ENCODE measurements at places on chromosomes 4 and X.
A peak's percentile ranks its signal among the peaks of the same experiment; 100 is the strongest.

DNA sequence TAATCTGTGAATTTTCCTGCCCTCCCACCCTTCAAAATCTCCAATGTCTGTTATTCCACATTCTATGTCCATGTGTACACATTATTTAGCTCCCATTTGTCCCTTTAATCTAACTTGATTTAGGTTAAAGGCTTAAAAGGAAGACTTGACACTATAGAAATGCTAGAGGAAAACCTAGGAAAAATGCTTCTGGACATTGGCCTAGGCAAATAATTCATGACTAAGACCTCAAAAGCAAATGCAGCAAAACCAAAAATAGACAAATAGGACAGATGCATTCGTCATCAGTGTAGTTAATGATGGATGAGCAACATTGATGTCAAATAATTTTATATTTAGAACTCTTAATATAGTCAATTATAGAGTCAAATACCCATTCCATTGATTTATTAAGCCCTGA, 36.9 kb downstream of the INTU start:
- no peak for DNase-seq

DNA sequence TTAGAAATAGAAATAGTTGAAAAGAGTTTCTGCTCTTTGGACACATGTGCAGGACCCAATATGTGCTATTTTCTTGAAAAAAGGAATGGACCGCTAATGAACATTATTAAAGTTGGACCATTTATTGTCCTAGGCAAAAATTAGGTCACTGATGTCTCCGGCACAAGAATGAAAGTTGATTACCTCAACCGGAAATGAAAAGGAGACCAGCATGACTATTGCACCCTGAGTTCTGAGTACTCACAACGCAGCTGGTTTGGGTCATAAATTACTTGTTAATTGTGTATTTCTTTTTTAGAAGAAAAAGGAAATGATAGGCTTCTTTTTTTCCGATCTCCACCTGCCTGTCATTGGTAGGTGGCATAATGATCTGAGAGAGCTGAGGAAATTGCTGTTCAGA, 232.7 kb downstream of the ARHGAP24 start:
- DNase-seq, result no peak

- DNase-seq, result no peak
Measured at GRCh38 chr4:185903205-185903604, 91.2 kb upstream of the SORBS2 start.

GRCh38 chrX:134801267-134801666, 143.0 kb upstream of the PLAC1 start:
- no peak for DNase-seq

- DNase-seq, result no peak
Measured at GRCh38 chrX:3522101-3522650, 175.7 kb upstream of the MXRA5 start.

DNA sequence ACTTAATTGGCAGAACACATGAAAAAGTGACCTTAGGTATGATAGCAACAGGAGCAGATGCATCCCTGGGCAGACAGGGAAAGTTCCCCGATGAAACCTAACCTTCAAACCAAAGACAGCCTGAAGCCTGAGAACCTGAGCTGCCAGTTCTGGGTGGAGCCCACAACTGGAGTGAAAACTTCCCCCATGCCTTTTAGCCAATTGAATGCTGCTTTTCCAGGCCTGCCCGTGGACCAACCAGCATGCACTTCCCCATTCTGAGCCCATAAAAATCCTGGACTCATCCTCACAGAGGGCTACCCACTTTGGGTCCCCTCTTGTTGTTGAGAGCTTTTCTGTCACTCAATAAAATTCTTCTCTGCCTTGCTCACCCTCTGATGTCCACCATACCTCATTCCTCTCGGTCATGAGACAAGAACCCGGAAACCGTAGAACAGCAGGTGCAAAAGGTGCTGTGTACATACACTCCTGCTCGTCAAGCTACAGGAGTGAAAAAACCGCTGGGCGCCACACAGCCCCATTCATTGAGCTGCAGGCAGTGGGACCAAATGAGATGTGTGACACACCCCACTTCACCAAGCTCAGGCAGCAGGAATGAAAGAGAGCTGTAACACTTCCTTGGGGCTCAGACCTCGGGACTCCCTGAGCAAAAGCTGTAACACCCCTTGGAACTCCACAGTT, 13.9 kb upstream of the SLC7A11 start:
- DNase-seq, result no peak

- DNase-seq, result no peak
Measured at GRCh38 chr4:184331268-184331995, 113.8 kb upstream of the ENPP6 start.

GRCh38 chrX:97416461-97416860, 532.8 kb downstream of the RPA4 start:
- DNase-seq, result no peak

DNA sequence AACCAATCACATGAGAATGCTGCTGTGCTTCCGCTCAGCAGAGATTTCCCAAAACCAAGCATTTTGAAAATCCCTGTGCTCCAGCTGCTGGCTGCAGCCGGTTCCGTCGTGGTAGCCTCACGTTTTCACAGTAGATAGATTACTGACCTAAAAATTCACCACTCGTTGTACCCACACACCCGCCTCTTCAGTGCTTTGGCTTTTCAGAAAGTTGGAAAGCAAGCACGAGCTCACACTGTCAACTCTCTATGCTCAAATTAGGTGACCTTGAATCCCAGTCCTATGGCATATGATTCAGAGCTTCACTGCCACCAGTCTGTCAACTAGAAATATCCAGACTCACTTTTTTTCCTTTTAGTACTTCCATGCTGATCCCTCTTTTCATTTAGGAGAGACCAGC, 168.9 kb downstream of the DCTD start:
- DNase-seq, result no peak

GRCh38 chrX:5163663-5164062, 1065.0 kb downstream of the NLGN4X start:
- no peak for DNase-seq

DNA sequence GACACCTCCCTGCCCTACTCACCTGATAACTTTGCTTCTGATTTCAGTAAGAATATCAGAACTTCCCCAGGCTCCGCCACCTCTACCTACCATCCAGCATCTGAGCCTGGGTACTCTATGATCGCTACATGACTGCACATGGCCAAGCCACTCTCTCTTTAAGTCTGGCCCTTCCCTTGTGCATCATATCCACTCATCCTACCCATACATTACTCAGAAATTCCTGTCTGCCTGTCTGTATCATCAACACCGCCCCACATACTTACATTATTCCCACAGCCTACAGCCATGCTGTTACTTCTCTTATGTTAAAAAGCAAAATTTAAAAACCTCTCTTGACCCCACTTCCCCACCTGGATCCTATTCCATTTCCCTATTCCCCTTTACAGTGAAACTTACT, 84.7 kb downstream of the SCD5 start:
- DNase-seq, result no peak

- no peak for DNase-seq
Measured at GRCh38 chr4:2182994-2183393, 58.9 kb downstream of the HAUS3 start.

DNA sequence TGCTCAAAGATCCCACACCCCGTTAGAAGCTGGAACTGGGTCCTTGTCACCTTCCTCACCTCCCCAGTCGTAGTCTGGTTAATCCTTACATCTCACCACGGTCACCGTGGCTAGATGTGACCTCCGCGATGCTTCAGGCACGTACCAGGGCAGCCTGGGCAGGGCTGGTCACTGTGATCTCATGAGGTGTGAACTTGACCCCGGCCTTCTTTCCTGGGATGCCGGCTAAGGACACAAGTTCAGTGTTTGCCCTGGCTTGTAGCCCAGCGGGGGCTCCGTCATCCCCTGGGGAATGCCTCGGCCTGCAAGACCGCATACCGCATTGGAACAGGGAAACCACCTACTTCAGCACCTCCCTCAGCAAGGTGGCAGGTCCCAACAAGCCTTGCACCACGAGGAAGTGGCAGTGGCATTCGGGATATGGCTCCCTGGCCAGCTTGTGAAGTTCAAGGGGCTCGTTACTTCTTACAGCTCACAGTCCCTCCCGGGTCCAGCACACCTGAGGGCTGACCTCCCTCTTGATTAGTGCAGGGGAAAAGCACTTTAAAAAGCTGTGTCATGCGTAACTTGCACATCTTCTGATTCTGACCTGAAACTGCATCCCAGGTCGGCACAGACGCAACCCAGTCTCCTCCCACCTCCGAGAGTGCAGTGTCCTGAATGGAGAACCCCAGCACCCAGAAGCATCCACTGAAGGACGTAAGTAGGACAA, 25.9 kb downstream of the NOP14 start:
- peak; percentile 66 for DNase-seq

DNA sequence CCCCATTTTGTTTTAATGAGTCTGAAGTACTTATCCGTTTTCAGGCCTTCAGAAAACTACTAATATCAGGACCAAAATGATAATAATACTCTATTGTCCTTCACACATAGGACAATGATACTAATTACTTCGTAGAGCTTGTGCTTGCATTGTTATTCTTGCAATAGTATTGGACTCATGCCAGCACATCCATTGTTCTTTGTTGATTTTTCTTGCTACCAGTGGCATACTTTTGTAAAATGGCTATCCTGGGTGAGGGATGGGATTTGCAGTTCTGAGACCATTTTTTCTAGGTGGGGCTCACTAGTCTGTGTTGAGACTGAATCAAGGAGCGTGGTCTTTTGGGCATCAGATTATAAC, 195.3 kb downstream of the MAML3 start:
- DNase-seq, result no peak

GRCh38 chr4:40395908-40396793, 61.0 kb downstream of the CHRNA9 start:
- no peak for DNase-seq

- no peak for DNase-seq
Measured at GRCh38 chr4:109410776-109411175, 22.8 kb upstream of the SEC24B start.

- DNase-seq, result no peak
Measured at GRCh38 chrX:20488473-20488872, 221.8 kb upstream of the RPS6KA3 start.

GRCh38 chrX:110321670-110322069, 3.8 kb upstream of the AMMECR1 start:
- DNase-seq, result no peak

- DNase-seq, result no peak
Measured at GRCh38 chr4:165874072-165874790, 1.2 kb downstream of the TLL1 start.

DNA sequence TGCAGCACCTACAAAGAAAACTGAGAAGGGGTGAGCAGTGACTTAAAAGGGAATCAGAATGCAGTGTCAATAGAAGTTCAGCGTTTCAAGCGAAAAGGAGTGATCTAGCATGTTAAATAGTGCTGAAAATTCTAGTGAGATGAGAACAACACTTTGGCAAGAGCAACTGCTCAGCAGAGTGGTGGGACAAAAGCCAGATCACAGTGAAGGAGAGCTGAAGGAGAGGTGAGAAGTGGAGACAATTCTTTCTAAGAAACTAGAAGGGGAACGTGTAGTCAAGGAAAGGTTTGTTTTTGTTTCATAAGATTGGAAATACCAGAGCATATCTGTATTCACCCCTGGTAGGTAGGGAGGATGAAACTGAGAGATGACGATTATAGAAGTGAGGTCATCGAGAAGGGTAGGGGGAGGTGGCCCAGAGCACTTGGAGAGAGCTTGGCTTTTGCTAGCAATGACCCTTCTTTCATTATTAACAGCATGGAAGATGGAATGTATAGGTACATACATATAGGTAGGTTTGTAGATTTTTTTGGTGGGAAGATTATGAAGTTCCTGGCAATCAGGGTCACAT, 33.7 kb downstream of the SRPX2 start:
- no peak for DNase-seq

DNA sequence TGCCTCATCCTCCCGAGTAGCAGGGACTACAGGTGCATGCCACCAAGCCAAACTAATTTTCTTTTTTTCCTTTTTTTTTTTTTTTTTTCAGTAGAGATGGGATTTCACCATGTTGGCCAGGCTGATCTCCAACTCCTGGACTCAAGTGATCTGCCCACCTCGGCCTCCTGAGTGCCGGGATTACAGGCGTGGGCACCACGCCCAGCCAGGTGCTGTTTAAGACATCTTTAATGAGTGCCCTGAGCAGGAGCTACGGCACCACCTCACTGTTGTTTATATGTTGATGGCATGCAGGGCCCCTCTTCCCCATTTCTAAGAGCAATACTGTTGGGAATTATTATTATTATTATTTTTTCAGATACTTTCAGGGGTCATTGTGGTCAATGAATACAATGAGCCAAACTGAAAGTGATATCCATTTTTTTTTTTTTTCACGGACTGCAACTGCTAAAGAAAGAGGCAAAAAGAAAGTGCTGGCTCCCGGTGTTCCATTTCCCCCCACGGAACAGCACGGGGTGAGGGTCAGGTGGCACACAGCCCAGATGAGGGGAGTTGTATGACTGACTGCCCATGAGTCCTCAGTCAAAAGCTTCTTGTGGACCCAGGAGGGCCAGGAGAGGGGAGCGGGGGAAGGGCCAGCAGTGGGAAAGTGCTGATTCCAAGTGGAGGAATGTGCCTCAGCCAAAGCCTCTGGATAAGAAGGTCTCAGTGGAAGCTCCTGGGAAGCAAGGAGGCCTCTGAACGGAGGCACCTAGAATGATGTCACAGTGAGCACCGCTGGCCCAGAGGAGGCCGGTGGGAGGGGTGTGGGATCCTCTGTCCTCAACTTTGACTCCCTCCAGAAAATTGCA, 101.8 kb upstream of the HPF1 start:
- DNase-seq, result no peak

DNA sequence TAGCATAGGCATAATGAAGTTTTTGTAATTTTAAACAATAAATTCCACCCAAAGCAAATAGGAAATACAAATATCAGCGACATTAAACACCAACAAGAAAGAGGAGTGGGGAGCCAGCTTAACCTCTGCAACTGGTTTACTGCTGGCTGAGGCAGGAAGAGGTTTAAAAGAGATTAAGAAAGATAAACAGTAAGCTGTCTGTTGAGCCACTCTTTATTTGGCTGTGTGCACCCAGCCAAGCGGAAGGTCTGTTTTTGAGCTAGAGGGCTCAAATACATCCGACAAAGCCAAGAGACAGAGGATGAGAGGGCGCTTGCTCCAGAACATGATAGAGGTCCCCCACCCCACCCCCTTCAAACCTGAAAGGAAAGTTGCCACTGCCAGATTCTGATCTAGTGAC, 191.4 kb downstream of the MGST2 start:
- no peak for DNase-seq

DNA sequence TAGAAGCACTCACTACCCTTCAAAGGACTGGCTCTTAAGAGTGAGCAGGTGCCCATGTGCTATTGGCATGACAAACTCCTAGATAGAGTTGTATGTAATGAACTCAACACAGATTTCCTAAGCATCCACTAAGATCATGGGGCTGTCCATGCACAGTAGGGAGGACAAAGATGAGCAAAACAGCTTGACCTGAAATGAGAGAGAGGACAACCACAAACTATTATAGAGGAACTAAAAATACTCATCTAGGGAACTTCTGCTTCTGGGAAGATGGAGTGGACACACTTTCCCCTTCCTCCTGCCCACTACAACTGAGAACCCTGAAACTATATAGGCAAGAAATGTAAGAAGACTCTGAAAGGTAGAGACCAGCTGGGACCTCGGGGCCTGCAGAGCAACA, 20.8 kb upstream of the TMEM128 start:
- DNase-seq, result no peak

Data from posterior cingulate gyrus (tissue), 11 donors.